ENCODE measurements at places on chromosomes 2 and 18.

GRCh38 chr2:120396013-120396860, 50.3 kb downstream of the INHBB start:
- peak; percentile 81 for DNase-seq

- DNase-seq: no peak
These were observed 82.3 kb downstream of the STPG4 start for GRCh38 chr2:47072728-47073191.

- DNase-seq: no peak
These were observed 776 bp downstream of the EMILIN2 start for GRCh38 chr18:2847317-2848246.

DNA sequence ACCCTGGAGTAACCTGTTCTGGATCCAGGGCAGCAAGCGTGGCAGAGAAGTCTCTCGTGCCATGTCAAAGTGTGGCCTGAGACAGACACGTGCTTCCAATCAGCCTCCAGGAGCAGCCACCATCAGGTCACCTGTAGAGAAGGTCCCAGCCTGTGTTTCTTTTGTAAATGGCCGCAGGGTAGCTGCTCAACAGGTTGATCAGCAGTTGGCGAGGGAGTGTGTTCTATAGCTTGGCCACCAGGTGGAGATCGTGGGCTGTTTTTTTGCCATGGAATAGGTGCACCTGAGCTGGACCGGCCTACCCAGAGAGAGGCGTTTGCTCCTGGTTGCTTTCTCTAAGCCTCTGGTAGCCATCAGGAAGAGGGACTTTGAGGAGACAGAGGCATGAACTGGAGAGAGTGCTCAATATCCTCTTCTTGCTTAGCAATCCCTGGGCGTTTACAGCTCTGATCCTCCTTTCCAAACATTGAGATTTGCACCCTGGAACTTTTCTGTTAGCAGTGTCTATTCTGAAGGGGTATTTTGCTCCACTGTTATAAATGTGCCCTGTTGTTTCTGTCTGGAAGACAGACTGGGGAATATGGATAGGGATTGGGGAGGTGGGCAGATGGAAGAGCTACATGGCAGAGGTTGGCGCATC, 34.2 kb upstream of the EN1 start:
- DNase-seq: peak; percentile 46

GRCh38 chr2:221064880-221065279, 507.2 kb downstream of the EPHA4 start:
- DNase-seq: no peak

Measured in NCI-H1694 (cell line).